ENCODE measurements at places on chromosomes 4 and X.
A peak's percentile ranks its signal among the peaks of the same experiment; 100 is the strongest.

DNA sequence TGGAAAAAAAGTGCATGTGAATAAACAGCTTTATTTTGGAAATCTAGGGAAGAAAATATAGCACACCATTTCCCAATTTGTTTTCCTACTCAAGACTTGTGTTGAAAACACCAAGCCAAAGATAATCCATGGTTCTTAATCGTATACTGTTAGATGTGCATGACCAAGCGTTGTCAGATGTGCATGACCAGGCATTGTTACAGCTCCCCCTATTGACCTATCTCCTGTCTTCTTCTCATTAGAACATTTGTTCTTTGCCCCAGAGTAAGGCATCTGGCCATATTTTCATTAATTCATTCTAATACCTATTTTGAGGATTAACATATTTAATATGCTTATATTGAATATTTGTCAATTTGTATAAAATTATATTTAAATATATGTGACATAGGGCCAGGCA lies 14.4 kb upstream of the VCX start:
- H3K4me3 ChIP-seq = no peak overlapping the region
- no peaks in the 10 kb centered on the region for H3K4me1 ChIP-seq
- no peaks in the 10 kb centered on the region for H3K27me3 ChIP-seq
- no peaks in the 10 kb centered on the region for H3K36me3 ChIP-seq

DNA sequence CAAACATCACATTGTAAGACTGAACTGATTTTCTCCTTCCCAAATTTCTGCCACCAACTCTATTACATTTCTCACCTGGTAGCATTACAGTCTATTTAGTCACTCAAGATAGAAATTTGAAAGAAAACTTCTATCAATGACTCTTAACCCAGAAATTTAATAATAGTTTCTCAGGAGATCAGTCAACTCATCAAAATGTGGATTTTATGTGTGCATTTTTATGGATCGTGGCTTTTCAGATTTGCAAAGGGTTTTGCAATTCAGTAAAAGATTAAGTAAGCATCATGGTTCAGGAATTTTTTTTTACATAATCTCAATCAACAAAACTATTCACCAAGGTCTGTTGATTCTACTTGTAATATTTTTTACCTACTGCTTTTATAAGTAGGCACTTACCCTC lies 111.1 kb downstream of the CFAP299 start:
- no peak for DNase-seq
- no peaks in the 10 kb centered on the region for H3K4me1 ChIP-seq
- H3K27me3 ChIP-seq = no peaks in the 10 kb centered on the region

GRCh38 chr4:118279920-118280432 lies 72.8 kb downstream of the PRSS12 start:
- no peaks in the 10 kb centered on the region for H3K27me3 ChIP-seq
- no peaks in the 10 kb centered on the region for H3K36me3 ChIP-seq
- H3K27ac ChIP-seq = peak overlapping the region; percentile 95
- DNase-seq = no peak
- peak overlapping the region; percentile 73 for H3K4me3 ChIP-seq

GRCh38 chr4:16909281-16909680 lies 10.8 kb upstream of the LDB2 start:
- H3K27me3 ChIP-seq = no peaks in the 10 kb centered on the region
- H3K4me1 ChIP-seq = no peaks in the 10 kb centered on the region
- no peaks in the 10 kb centered on the region for H3K36me3 ChIP-seq
- no peak for DNase-seq

- no peaks in the 10 kb centered on the region for H3K36me3 ChIP-seq
- H3K4me3 ChIP-seq = no peak overlapping the region
- no peak for DNase-seq
- H3K27ac ChIP-seq = no peak overlapping the region
These were observed 33.7 kb upstream of the TXK start for GRCh38 chr4:48167538-48168263.

DNA sequence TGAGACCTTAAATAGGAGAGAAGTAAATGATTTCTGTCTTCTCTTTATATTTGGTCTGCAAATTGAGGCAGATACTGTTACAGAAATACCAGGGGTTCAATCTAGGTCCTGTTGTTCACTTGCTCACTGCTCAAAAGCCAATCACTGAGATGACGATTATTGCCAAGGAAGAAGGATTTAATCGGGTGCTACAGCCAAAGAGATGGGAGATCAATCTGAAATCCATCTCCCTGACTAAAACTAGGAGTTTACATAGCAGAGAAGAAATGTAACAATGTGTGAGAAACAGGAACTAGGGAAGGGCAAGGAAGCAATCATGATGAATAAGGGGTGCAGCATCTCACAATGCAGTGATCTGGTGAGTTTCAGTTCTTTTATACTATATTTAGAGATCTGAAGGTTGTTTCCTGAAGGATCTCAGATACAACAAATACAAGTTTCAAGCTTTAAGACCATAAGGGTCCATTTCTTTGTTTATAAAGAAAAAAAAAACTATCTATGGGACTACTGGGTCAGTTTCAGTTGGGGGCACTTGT lies 117.9 kb upstream of the FAM9B start:
- H3K36me3 ChIP-seq = no peaks in the 10 kb centered on the region
- no peak for DNase-seq
- no peak overlapping the region for H3K27ac ChIP-seq
- no peak overlapping the region for H3K4me3 ChIP-seq

GRCh38 chr4:47863486-47863885 lies 25.6 kb upstream of the CORIN start:
- no peaks in the 10 kb centered on the region for H3K4me1 ChIP-seq
- no peaks in the 10 kb centered on the region for H3K27me3 ChIP-seq
- H3K4me3 ChIP-seq = no peak overlapping the region
- H3K27ac ChIP-seq = no peak overlapping the region
